Panc1 (cell line): ENCODE measurements at places on chromosomes 1 and 21. TPM values are rescaled to one million over a fixed set of nuclear protein-coding genes. Genes with fewer than 3 reads are reported as not detected.

The TMCC2 gene
- total RNA-seq, result 3.1 TPM

- H3K36me3 ChIP-seq, result no peaks in the 10 kb centered on the region
- no peak overlapping the region for H3K27ac ChIP-seq
- no peak overlapping the region for H3K4me3 ChIP-seq
These were observed 23.3 kb upstream of the PTGFRN start for GRCh38 chr1:116886291-116886878.

GRCh38 chr1:206103979-206104378 is 13.2 kb downstream of the AVPR1B start:
- no peak overlapping the region for H3K4me3 ChIP-seq
- no peak overlapping the region for H3K27ac ChIP-seq
- no peaks in the 10 kb centered on the region; the same call in 1 of the 2 replicates for H3K27me3 ChIP-seq
- no peak for DNase-seq
- H3K4me1 ChIP-seq, result no peaks in the 10 kb centered on the region

GRCh38 chr1:220775240-220775853 is 11.4 kb upstream of the MTARC1 start:
- H3K27ac ChIP-seq, result no peak overlapping the region
- H3K36me3 ChIP-seq, result no peaks in the 10 kb centered on the region
- H3K4me3 ChIP-seq, result no peak overlapping the region
- H3K27me3 ChIP-seq, result no peaks in the 10 kb centered on the region
- H3K4me1 ChIP-seq, result no peaks in the 10 kb centered on the region

DNA sequence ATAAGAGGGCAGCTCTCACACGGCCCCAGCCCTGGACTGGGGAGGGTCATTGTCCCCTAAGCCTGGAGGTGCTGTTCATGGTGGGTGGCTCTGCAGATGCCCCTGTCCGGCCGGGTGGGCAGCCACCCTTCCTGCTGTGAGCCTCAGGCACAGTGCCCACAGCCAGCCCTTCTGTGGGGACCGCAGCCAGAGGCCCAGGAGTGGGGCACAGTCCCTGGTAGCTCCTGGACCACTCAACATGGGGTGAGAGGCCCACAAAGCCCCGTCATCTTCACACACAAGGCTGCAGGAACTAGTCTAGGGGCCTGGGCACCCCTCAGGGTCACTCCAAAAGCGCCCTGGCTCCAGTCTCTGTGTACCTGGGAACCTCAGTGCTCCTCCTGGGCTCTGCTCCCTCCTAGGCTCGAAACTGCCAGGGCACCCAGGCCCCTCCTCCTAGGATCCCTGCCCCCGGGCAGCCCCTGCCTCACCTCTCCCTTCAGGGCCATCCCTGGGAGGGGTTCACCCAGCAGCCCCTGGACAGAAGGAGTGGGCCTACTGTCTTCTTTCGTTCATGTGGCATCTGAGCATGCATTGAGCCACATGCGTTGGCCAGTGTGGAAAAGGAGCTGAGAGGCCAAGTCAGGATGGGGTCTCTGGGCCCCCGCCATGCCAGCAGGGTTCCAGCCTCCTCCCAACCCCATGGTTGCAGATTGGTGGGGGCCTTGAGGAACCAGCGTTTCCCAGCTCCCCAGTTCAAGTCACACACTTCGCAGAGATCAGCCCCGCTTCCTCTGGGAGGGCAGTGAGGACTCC is 43.0 kb downstream of the WNT9A start:
- no peaks in the 10 kb centered on the region for H3K36me3 ChIP-seq
- H3K27ac ChIP-seq, result no peak overlapping the region
- no peak overlapping the region for H3K4me3 ChIP-seq
- no peaks in the 10 kb centered on the region; the same call in 1 of the 2 replicates for H3K4me1 ChIP-seq
- no peaks in the 10 kb centered on the region for H3K27me3 ChIP-seq
